ENCODE measurements at places on chromosomes 11 and 22.

DNA sequence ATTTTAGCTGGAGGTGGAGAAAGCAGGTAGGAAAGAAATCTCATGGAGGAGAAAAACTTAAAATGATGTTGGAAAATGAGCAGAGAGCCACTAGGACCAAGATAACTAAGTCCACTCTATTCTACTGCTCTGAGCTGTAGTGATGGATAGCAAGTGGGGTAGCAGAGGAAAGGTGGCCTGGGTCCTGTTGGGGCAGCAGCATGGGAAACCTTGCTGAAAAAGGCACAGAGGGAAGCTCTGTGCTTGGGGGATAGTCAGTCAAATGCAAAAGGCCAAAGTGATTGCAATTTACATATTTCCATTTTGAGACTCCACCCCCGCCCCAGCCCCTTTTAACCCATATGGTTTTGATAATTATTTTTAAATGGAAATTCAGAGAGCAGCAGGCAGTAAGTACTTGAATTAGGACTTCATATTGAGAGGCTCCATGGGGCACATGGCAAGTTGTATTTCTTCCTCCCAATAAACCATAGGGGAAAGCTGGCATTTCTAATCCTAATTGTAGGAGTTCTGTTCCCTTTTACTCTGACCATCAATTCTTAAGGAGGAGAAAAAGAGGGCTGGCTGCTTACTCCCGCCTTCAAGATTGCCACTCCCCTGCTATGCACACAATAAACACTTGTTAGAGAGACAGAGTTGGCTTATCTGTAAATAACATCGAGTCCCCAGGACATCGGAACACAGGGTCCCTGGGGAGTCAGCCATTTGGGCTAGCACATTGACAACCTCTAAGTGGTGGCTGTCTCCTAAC is 1341.5 kb upstream of the TENM4 start:
- no peak overlapping the region for H3K4me3 ChIP-seq
- no peak overlapping the region for H3K27ac ChIP-seq
- no peaks in the 10 kb centered on the region for H3K4me1 ChIP-seq
- H3K36me3 ChIP-seq = no peaks in the 10 kb centered on the region
- no peak for DNase-seq

- peaks cover 14% of the 10 kb centered on the region for H3K36me3 ChIP-seq
- DNase-seq = peak; percentile 65
- peak overlapping the region; percentile 99 for H3K4me3 ChIP-seq
These were observed 525 bp downstream of the DGCR2 start for GRCh38 chr22:19121631-19122142.

DNA sequence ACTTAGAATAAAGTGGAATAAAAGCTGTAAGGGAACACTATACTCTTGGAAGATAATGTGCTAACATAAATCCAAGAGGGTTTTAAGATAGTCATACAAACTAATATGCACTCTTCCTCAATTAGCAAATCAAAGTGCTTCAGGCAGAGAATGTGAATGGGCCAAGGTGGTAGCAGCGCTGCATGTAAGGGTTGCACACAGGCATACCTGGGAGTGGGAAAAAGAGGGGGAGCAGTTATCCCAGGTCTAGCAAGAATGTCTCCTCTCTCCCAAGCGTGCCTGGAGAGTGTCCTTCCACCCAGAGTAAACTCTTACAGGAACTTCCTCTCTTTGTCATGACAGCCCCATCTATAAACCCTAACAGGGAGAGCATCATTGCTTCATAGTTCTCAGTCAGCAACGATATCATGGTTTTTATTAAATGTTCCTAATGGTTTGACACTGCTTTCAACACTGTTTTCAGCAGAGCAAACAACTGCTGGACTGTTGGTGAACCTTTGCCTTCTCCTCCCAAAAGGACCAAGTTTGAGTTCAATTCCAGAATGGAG is 61.6 kb downstream of the SYTL2 start:
- no peaks in the 10 kb centered on the region for H3K36me3 ChIP-seq
- peaks cover 2% of the 10 kb centered on the region for H3K4me1 ChIP-seq
- no peaks in the 10 kb centered on the region for H3K27me3 ChIP-seq
- no peak for DNase-seq
- H3K27ac ChIP-seq = no peak overlapping the region

- H3K27me3 ChIP-seq = no peaks in the 10 kb centered on the region
- H3K4me3 ChIP-seq = no peak overlapping the region
- no peaks in the 10 kb centered on the region for H3K36me3 ChIP-seq
These were observed 22.9 kb upstream of the ASPHD2 start for GRCh38 chr22:26406118-26406517.

DNA sequence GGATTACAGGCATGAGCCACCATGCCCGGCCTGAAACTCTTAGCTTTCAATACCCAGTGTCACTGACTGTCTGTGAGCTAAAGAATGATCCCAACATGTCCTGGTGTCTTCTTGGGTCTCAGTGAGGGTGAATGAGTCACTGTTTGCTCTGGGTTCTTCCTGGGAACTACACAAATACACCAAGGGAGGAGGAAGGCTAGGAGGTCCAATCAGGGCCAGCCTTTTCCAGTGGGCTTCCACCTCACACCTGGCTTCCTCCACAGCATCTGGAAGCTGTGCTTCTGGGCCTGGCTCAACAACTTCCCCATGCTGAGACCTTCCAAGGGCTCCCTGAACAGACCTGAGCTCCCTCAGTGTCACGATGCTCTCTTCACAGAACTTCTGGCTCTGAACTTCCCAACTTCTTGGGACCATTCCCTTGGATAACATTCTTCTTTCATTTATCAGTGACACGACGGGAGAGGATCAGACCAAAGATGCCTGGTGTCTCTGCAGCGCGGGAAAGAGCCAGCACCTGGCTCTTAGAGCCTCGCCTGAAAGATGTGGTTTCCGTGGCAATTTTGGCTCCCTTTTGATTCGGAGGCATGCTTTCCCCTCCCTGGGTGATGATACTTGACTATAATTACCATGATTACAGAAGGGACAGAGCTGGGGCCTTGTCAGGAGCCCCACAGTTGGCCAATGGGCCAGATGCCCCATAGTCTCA is 22.3 kb upstream of the CHRM4 start:
- H3K36me3 ChIP-seq = peaks cover 39% of the 10 kb centered on the region
- no peaks in the 10 kb centered on the region for H3K4me1 ChIP-seq
- no peak overlapping the region for H3K4me3 ChIP-seq
- no peak overlapping the region for H3K27ac ChIP-seq
- DNase-seq = no peak
- H3K27me3 ChIP-seq = no peaks in the 10 kb centered on the region

GRCh38 chr11:72451831-72452376 is 17.6 kb upstream of the CLPB start:
- H3K27me3 ChIP-seq = no peaks in the 10 kb centered on the region
- H3K27ac ChIP-seq = no peak overlapping the region
- H3K36me3 ChIP-seq = no peaks in the 10 kb centered on the region
- DNase-seq = no peak
- no peaks in the 10 kb centered on the region for H3K4me1 ChIP-seq

DNA sequence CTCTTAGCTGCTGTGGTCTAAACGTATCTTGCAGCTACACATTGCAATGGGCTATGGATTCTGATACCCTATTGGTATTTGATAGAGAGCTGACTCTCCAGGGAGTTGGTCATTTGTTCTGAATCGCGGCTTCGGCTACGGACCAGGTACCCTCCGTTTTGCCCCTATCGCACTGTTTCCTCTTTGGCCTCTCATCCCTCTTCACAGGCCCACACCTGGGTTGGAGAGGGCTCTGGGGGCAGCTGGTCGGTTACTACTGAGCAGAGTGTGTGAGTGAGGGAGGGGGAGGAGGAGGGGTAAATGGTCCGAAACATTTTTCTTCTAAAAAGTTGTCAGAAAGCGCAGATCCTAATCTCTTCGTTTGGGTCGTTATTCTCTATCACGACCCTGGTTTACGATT is 48.8 kb upstream of the HSD17B12 start:
- H3K27ac ChIP-seq = no peak overlapping the region
- H3K4me3 ChIP-seq = no peak overlapping the region
- no peaks in the 10 kb centered on the region for H3K27me3 ChIP-seq
- H3K4me1 ChIP-seq = no peaks in the 10 kb centered on the region
- no peaks in the 10 kb centered on the region for H3K36me3 ChIP-seq

DNA sequence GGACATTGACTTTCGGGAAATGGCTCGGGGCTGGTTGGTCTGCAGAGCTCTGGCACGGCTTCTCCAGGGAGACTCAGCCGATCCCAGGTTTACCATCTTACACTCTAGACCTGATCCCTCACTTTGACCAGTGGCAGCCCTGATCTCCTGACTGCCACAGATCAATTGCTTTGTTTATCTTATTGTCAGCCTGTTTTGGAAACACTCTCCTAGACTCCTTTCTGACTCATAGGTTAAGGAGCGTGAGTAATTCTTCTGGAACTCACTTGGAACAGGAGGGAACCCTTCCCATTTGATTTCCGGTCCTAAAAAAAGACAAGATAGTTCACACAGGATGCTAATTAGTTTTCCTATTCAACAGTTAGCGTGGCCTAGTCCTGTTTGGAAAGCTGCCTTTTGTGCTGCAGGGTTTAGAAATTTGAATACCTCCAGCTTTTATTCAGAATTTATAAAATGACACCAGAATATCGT is 16.0 kb upstream of the BMAL1 start:
- no peak overlapping the region for H3K4me3 ChIP-seq
- peak overlapping the region; percentile 77 for H3K27ac ChIP-seq
- peaks cover 14% of the 10 kb centered on the region for H3K4me1 ChIP-seq
- H3K27me3 ChIP-seq = no peaks in the 10 kb centered on the region

Data from trophoblast cell (in vitro differentiated cells and primary cell).